ENCODE measurements at places on chromosomes 11 and 22.
A peak's percentile ranks its signal among the peaks of the same experiment; 100 is the strongest.

DNA sequence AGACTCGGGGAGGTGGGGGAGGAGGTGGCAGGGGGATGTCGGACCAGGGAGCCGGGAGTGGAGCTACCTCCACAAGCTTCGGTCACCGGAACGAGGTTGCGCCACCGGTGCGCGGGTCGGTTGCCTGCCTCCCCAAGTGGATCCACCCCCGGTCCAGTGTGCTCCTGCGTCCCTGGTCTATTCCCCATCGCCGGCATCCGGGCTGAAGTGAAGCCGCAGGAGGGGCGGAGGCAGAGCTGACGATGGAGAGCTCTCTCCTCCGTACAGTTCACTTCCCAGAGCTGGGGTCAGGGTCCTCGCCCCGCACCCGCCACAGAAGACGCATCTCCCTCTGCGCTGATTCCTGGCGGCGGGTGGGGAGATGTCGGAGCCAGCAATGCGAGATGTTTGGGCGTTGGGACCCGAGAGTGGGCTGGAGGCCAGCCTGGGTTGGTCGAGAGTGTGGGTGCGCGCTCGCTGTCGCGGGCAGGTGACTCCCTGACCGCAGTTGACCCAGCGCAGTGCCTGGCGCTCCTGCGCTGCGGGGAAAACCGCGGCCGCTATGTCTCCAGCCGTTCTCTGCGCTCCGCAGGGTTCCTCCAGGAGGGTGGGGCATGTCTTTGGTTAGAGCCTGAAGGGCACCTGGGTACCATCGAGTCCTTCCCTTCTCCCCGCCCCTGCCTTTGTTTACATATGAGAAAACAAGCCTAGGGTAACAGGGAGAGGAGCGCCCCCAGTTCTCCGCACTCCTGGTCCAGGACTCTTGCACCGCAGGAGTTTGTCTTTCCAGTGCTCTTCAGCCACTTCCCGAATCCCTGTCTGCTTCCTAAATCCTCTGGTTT lies 1.7 kb downstream of the C11orf96 start:
- no peak for DNase-seq

GRCh38 chr22:50440544-50441249 lies 34.1 kb downstream of the SBF1 start:
- no peak for DNase-seq

DNA sequence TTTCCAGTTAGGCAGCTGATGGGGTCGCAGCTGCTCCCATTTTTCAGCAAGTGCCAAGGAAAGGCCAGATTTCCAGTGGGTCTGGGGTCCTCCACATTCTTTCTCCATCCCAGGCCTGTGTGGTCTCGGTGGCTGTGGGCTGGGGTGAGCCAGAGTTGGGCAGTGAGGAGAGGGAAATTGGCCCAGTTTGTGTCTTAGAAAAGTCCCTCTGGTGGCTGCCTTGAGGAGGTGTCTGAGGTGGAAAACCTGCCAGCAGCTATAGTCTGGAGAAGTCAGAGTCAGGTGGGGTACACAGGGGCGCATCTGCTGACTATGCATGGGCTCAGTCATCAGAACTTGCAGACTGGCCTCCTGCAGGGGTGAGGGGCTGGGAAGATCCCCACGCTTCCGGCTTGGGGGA lies 30.5 kb downstream of the MRGPRD start:
- DNase-seq, result peak; percentile 3

DNA sequence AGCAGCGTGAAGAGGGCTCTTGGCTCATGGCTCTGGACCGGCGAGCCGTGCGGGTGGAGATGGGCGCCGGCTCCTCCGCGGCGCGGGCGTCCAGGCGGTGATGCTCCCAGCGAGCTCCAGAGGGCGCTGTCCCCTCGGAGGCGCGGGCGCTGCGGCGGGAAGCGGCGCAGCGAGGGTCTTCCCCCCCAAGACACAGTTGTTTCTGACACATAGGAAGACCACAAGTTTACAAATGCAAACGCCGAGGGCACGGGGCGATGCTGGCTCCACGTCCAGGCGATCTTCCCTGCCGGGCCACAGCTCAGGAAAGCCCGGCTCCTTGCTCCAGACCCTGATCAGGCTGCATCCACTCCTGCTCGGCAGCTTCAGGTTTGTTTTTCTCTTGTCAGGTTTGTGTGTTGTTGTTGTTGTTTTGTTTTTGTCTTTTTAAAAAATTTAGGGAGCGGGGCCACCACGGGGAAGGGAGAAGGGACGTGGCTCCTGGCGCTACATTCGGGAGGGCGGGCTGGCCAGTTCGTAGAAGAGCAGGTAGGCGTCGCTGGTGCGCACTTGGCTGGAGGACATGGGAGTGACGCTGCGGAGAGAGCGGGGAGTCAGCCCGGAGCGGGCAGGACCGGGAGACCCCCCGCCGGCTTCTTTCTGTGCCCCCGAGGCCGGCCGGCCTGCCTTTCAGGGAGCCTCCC lies 10.0 kb upstream of the MFRP start:
- no peak for DNase-seq

- DNase-seq, result no peak
These were observed 175.8 kb upstream of the BDNF start for GRCh38 chr11:27875831-27876775.

GRCh38 chr11:44036811-44037657 lies 10.7 kb upstream of the ACCSL start:
- DNase-seq, result peak; percentile 35

DNA sequence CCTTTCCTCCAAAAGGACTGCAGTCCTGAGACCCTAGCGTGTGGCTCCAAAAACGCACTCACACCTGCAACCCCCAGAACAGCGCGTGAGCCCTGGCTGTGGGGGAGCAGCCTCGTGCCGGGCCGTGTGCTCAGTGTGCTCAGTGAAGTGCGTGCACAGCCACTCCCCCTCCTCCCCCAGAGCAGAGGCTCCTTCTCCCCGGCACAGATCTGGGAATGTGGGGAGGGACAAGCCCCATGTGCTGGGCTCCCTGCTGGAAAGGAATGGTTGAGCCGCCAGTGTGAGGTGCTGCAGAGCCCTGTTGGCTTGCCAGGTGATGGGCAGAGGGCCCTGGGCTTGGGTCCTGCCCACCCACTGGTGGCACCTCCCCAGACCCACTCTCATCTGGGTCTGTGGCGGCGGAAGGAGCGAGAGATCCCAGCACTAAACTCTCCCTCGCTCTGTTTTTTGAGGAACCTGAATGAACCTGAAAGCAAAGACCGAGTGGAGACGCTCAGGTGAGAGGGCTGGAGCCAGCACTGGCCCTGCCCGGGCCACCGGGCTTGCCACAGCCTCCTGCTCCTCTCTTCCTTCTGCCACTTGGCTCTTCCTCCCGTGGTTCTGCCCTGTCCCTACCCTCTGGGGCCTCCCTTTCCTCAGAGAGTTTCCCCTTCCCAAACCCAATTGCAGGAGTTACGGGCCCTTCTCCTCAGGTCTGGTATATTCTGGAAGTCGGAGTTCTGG lies 9.0 kb downstream of the RCOR2 start:
- DNase-seq, result no peak

DNA sequence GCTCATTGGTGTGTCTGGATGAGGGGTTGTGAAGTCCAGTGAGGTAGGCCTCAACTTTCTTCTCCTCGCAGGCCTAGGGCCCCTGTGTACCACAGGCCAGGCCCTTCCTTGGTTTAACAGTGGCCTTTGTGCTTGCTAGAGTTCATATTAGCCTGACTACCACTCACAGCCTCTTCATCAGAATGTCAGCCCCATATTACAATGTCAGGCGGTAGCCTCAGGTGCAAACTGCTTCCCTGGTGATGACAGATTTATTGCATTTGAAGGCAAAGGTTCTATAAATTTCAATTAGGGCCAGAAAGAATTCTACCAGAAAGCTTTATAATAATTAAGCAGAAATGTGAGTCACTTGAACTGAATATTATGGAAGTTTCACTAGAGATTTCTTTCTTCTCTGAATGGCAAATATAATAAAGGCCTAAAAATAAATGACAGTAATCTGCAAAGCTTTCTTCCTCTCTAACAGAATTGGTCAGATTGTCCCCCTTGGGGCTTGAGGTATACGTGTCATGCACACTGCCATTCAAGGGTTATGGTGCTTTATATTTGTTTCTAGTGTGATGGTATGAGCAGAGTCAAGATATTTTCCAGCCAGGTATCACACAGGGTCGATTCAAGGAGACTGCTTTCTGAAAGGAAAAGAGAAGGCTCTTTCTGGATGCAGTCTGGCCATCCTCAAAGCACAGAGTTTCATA lies 210.3 kb downstream of the CWF19L2 start:
- DNase-seq, result no peak

GRCh38 chr11:105202844-105203548 lies 63.4 kb upstream of the CARD18 start:
- no peak for DNase-seq

DNA sequence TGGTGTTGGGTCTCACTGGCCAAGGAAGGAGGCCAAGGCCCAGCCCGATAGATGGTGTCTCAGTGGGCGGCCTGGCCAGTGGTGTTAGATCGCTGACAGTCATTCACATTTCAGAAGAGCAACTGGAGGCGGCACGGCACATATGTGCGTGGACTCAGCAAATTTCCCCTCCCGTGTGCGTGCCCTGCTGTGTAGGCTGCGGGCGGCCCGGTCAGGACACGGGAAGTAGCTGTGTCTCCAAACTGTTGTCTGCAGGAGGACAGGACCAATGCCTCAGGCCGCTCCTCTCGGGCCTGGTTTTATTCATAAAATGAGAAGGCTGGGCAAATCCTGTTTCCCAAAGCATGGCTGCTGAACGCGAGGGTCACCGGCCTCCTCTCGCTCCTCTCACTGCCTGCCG lies 711.7 kb downstream of the BRD1 start:
- DNase-seq, result no peak

GRCh38 chr11:93983542-93984195 lies 37.5 kb upstream of the HEPHL1 start:
- no peak for DNase-seq

DNA sequence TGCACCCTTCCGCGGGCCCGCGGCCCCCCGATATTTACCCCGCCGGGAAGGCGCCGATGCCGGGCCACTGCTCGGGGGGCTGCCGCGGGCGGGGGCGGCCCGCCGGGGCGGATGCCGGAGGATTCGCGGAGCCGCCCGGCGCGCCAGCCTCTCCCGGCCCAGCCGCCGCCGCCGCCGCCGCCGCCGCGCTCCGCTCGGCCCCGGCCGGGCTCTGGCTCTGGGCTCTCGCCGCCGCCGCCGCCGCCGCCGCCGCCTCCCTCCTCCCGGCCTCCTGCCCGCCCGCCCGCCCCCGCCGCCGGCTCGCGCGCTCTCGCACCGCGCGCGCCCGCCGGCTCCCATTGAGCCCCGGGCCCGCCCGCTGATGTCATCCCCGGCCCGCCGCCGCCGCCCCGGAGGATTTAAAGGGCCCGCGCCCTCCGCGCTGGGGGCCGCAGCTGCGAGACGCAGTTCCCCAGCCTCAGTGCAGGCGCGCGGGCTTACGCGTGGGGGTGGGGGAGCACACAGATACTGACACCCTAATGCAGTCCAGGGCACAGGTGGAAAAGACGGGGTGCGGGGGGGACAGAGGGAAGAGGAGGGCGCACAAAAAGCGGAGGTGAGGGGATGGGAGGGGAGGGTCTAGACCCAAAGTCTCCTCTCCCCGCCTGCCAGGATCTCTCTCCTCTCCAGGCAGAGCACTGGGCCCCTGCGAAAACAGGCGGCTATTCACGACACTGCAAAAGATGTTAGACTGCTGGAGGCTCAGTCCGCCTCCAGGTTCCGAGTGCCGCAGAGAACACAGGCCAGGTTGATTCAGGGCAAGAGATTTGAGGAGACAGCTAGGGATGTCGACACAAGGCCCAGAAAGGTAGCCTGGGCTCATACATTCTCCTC lies at the start of gene CSNK1E:
TSS of gene CSNK1E (minus strand) at position 312 of the 873 bp plus-strand sequence. CDS start 3,276 bp downstream, outside the sequence.
- no peak for DNase-seq

- DNase-seq, result no peak
These were observed 9.8 kb downstream of the PICK1 start for GRCh38 chr22:38067028-38067415.

GRCh38 chr22:37674951-37675929 lies at the start of gene LGALS1:
TSS of gene LGALS1 (plus strand) at chr22:37675636. CDS start at chr22:37675703, 67 bp downstream.
- DNase-seq, result peak; percentile 67

DNA sequence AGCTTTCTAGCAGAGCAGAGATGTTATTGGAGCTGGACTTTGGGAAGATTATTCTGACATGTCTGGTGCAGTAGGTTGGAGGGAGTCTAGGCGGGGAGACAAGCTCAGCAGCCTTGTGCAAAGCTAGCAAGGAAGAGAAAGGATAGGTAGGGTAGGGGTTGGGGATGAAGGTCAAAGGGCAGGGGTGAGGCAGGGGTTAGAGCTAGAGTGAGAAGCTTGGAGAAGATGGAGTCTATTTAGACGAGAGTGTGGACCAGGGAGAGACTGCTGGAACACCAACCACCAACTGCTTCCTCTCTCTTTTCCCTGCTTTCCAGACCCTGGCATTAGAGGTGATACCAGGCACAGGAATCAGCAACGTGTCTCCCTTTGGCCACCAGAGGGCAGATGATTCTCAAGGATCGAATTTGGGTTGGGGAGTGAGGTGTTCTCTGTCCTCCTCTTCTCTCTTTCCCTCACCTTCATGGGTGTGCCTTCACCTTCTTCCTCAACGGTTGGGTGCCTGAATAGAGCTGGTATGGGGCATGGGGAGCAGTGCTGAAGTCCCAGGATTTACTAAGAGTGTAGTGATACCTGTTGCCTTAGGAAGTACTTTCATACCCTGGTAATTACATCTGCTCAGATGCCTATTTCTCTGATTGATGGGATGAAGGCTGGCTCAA lies 1.8 kb upstream of the MARK2 start:
- no peak for DNase-seq

DNA sequence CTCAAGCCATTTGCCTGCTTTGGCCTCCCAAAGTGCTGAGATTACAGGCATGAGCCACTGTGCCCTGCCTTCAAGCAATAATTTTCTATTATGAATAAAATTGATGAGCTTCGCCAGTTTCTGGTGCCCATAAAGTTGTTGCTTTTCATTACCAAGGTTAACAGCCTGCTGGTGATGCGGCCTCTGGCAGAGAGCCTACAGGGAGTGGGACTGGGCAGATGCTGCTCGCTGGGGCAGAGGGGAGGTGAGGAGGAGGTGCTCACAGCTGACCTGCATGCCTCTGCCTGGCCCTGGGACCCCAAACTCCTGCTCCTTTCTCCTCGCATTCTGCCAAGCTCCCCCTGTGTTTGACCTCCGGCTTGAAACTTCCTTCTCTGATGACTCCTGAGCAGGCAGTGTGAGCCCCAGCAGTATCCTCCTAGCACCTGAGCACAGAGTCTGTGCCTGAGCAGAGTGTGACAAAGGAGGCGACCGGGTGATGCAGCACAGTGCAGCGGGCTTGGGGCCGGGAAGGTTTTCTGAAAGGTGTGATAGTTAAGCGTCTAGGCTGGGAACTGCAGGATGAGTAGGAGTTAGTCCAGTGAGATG lies 56.1 kb upstream of the B3GAT1 start:
- DNase-seq, result no peak

DNA sequence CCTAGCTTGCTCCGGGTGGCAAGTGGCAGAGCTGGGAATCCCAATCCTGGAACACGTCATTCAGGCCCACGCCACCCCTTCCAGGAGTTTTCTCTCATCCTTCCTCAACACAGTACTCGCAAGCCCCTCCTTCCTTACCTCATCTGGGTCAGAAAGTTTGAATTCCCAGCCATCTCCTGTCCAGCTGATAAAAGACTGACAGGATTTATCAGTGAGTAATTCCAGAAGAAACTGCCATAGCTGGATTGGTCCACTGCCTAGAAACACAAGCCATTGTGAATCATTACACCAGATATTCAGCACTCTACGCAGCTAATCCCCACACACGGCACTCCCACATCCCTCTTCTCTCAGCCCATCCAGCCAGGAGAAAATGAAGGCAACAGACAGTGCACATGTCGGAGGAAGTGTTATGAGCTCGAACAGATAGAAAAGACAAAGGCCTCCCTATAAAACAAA lies 124.0 kb downstream of the ETS1 start:
- DNase-seq, result peak; percentile 83

Data from retinal pigment epithelial cell (primary cell).